ENCODE measurements at places on chromosomes 3 and 15.

- no peak for DNase-seq
Observed at GRCh38 chr3:45760878-45761711, 35.2 kb downstream of the SLC6A20 start.

DNA sequence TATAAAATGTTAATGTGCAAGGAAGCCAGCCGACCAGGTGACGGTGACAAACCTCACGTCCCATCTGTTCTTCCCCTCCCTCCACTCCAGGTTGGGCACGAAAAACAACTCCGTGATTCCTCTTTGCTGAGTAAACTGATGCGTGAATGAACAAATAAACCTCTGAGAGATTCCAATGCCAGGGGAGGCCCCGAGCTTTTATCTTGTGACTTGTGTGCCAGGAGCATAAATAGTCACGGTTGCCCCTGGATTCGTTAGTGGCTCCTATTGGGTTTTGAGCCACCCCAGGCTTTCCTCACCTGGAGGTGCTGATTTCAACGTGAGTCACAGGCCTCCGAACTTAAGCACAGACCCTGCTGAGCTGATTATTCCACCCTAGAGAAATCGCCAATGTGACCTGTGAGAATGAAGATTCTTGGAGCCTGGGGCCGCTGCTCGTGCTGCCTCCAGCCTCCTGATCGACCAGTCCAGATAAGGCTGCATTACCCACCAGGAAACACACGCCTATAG is 119.2 kb downstream of the SHQ1 start:
- no peak for DNase-seq

DNA sequence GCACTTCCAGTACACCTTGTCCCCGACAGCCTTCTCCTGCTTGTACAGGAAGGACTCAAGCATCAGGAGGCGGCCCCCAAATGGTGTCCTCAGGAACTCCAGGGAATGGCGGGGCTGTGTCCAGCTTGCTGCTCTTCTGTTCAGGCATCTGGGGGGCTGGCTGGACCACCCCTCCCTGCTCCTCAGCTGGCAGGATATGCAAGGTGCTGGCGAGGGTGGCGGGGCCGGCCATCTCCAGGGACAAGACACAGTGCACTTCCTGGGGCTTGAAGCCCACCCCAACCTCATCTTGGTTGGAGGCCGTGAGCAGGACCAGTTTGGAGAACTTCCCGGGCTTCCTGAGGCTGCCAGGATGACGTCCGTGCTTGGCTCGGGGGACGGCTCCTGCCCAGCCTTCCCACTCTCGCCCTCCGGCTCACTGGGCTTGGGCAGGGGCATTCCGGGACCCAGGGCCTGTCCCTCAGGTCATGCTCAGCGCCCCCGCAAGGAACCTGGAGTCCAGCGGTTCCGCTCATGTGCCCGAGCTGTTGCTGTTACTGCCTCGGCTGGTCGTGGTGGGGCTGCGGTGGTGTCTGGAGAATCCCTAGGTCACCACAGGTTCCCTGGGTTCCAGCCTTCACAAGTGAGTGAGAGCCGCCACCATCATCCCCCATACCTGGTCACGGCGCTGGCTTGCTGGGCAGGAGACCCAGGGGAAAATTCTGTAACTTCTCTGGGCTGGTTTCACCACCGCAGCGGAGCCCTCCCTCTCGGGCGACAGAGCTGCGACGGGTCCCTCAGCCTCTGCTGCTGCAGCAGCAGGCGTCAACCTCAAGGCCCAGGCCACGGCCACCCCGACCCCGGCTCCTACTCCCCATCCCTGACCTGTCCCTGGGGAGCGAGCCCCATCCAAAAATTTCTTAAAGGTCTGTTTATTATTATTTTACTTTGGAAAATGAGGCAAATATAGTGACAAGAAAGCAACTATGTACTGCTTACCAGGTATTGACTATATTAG is 82.8 kb upstream of the FXR1 start:
- DNase-seq: no peak

DNA sequence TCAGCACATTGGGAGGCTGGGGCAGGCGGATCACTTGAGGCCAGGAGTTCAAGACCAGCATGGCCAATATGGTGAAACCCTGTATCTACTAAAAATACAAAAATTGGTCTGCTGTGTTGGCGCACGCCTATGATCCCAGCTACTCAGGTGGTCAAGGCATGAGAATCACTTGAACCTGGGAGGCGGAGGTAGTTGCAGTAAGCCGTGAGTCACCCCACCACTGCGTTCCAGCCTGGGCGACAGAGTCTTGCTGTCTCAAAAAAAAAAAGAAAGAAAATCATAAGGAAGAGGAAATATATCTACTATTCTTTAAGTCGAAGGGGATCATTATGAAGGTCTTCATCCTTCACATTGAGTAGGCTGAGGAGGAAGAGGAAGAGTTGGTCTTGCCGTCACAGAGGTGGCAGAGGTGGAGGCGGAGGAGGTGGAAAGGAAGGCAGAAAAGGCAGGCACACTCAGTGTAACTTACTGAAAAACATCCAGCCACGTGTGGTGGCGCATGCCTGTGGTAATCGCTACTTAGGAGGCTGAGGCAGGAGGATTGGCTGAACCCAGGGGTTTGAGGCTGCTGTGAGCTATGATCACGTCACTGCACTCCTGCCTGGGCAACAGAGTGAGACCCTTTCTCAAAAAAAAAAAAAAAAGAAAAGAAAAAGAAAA is 14.2 kb downstream of the CSK start:
- DNase-seq: no peak

GRCh38 chr3:102179326-102180177 is 255.3 kb upstream of the ZPLD1 start:
- DNase-seq: no peak

GRCh38 chr15:71112429-71112828 is 2.8 kb upstream of the THSD4 start:
- DNase-seq: no peak

- no peak for DNase-seq
Observed at GRCh38 chr3:58697561-58697960, 31.0 kb upstream of the FAM3D start.
